Chondrocyte (in vitro differentiated cells): ENCODE measurements at places on chromosomes 4 and X. TPM values are rescaled to one million over a fixed set of nuclear protein-coding genes. Genes with fewer than 3 reads are reported as not detected.

DNA sequence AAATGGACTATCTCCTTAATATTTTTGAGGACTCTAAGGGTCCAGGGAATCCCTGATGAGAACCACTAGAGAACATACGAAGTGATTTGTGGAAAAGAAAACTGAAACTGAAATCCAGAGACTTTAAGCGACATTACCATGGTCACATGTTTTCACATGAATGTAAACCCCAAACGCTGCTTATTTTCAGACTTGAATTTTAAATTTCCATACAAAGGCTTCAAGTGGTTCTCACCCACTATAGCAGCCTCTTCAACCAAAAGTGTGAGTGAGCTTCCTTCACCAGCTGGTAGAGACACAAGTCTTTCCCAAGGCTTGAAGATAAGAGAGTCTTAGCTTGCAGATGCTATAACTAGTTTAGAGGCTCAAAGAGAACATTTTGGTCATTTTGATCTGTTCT lies 232.7 kb downstream of the MGST2 start:
- no peak for DNase-seq

GRCh38 chr4:165864271-165864670 lies 8.8 kb upstream of the TLL1 start:
- no peak for DNase-seq

DNA sequence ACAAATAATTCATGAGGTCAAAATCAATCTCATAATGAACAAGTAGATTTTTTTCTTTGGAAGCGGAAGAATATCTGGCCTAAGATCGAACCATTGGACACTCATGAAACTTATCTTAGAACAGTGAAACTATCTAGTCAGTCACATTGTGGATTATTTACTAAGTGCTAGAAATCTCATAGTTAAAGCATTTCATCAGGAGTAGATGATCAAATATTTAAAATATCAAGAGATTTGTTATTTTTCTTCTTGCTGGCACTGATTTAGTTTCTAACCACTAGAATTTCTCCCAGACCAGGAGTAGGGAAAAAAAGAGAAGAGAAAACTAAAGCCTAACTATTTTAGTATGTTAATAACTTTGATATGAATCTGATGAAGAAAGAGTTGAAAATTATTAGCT lies 105.5 kb downstream of the SHROOM3 start:
- DNase-seq = no peak

- no peak for DNase-seq
These were observed 29.0 kb upstream of the KDR start for GRCh38 chr4:55154290-55154880.

DNA sequence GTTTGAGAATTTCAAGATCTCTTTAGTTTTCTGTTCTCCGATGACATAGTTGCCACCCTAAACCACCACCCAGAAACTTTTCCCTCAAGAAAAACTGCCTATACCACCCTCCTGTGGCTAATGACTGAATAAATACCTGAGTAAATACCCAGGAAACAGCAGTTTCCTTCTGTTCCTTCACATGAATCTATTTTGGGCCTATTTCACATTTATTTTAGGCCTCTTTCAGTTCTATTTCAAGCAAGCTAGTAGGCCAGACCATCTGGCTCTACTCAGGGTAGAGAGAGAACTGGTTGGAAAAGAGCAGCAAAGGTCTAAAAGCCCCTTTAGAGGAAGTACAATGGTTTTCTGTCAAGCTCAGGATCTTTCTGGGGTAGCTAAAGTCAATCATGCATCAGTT lies 23.4 kb downstream of the ARHGEF9 start:
- DNase-seq = no peak

DNA sequence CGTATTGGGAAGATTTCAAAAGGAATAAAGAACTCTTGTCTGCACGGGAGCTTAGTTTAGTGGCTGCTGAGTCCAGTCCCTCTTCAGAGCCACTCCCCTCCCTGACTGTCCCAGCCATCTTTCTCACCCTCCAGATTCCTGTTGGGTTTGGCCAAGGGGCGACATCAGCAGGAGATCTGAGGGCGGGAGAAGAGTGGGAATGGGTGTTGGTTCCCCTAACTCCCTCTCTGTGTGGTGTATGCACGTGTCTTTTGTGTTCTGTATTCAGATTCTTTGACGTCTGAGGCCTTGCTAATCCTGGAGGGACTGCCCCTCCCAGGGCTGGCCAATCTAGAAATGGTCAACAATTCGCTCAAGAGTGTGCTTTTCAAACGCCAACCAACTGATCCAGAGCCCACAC lies 37.4 kb downstream of the CYTL1 start:
- DNase-seq = no peak

Gene RAI2
- 0.85 to 0.97 TPM (median 0.87 TPM) in 3 replicates for total RNA-seq

DNA sequence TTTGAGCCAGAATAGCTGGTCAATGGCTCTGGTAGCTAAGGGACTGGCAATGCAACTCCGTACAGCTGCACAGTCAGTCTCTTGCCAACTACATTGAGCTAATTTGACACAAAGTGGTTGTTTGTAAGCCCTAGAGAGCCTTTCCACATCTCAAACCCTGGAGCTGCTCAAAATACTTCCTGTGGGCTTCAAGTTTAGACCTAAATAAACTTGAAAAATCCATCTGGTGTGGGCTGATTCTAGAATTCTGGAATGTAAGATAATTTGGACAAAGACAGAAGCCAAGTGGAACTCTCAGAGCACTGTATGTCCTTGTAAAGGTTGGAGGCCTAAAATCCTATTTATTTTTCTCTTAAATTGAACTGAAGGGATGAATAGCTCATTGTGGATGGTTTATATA lies 380.8 kb downstream of the SPRY1 start:
- no peak for DNase-seq

Gene CLDN22
- not detected in 3 replicates for total RNA-seq

Gene SORBS2
- total RNA-seq = 41.8 to 105 TPM (median 104 TPM) in 3 replicates

- no peak for DNase-seq
These were observed 101.1 kb downstream of the ZDHHC15 start for GRCh38 chrX:75421688-75422230.

- DNase-seq = no peak
These were observed 27.5 kb upstream of the HERC5 start for GRCh38 chr4:88429401-88429800.

Gene SPANXD
- not detected in 3 replicates for total RNA-seq

DNA sequence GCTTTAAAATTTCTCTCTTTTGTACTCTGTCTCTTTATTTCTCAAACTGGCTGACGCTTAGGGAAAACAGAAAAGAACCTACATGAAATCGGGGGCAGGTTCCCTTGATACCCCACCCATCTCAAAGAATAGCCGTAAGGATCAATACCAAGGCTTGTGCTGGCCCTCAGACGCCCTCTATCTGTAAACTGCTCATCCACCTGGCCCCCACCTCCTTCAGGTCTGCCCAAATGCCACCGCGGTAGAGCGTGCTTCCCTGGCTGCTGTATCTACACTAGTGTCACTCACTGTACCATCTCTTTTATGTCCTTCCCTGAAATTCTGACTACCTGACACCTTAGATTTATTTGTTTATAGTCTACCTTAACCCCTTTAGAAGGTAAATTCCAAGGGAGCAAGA lies 62.8 kb downstream of the SMIM20 start:
- no peak for DNase-seq

Gene CENPVL2
- not detected in 3 replicates for total RNA-seq

Gene BEX4
- 40.2 to 46.1 TPM (median 45.3 TPM) in 3 replicates for total RNA-seq

DNA sequence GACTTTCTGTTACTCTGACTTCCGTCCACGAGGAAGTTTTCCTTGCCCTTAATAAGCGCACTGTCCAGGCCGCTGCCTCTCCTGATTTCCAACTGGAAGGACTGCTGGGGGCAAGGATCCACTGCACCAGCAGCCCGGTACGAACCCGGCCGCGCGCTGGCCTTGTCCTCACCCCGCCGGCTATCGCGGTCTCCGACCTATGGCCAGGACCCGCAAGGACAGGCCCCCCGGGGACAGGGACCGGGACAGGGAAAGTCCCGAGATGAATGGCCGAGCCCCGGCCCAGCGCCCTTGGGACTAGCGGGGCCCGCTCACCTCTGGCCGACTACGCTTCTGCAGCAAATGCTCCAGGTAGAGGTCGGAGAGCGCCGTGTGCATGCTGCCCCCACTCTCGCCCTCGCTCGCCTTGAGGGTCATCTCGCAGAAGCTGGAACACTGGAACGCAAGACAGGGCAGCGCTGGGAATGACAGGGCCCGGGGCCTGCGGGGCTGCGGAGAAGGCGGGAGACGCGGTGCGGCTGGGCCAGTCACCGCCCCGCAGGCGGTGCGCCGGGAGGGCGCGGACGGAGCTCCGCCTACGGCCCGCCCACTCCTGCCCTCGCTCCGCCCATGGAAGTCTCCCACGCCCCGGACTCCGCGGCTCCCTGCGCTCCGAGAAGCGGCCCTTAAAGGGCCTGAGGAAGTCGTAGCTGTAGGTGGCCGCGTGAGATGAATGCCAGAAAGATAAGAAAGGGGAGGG lies at the start of gene MPP1:
Gene MPP1, minus strand, starts transcription at position 529 of the 739 bp plus-strand sequence. Its CDS starts 112 bp downstream, at position 417.
- DNase-seq = no peak

GRCh38 chr4:172061204-172061603 lies 248.0 kb downstream of the GALNTL6 start:
- no peak for DNase-seq

DNA sequence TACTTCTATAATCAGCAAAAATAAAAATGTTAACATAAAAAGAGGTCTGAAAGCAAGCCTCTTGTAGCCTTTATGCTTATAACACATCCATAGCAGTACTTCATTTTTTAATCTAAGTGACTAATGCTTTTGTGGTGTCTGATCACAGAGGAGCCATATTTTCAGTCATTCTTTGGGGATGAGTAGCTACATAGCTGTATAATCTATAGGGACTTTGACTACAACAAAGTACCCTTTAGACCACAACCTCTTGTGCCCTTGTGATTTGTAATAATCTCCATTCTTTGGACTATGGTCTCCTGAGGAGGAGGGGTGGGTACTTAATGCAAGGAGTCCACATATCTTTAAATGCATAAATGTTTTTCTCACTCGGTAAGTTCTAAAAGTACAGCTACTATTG lies 9.6 kb downstream of the DRP2 start:
- DNase-seq = no peak

DNA sequence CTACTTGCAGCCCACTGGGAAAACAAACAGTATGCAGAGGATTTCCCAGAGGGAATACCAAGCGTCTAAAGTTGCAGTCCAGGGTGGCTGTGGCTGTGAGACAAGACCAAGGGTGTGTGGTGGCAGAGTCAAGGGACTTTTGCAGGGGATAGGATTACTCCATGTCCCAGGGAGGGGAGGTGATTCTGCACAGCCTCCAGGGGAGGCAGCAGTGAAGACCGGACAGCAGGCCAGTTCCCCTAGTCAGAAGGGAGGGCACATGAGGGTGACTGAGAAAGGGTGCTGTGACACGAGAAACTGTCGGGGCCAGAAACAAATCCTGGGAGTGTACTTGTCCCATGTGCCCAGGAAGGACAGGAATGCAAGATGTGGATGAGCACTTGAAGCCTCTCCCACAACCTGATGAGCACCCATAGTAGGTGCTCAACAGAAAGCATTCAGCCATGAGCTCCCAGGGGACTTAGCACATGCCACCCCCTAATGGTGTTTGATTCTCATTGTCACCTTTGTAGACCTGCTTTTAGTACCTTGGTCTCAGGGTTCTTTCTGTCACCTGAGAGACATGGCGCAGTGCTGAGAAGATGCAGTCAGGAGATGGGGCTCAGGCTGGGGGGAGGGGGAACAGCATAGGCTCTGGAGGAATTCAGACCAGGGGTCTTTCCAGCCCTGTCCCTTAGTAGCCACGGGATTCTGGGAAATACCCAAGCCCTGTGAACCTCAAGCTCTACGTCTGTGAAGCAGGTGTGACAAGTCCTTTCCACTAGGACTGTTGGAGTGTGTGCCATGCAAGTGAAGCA lies 18.1 kb upstream of the HSFX3 start:
- DNase-seq = no peak

Gene RBM47
- total RNA-seq = 0.12 to 0.26 TPM (median 0.12 TPM) in 3 replicates

Gene IL15
- 0.90 to 4.2 TPM (median 1.3 TPM) in 3 replicates for total RNA-seq

GRCh38 chrX:19742826-19743225 lies 144.6 kb downstream of the SH3KBP1 start:
- no peak for DNase-seq

Gene SMIM10
- total RNA-seq = 2.7 to 4.7 TPM (median 3.1 TPM) in 3 replicates

GRCh38 chr4:4311193-4311592 lies 21.1 kb downstream of the ZBTB49 start:
- no peak for DNase-seq

Gene ZNF827
- 23.8 to 40.9 TPM (median 27.6 TPM) in 3 replicates for total RNA-seq

DNA sequence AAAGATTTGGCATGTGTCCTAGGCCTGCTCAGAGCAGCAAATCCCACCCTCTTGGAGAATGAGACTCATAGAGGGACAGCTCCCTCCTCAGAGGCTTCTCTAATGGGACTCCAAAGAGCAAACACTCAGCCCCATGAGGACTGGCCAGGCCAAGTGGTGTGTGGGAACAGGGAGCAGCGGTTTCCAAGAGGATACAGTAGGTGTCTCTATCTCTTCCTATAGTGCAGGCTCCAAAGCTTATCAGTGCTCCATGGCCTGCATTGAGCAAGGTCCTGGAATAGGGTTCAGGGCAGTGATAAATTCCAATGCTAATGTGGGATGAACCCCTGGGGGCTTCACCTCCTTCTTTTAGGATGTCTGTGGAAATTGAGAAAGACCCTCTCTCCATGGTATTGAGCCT lies 15.7 kb upstream of the MAGEA10 start:
- DNase-seq = no peak

Gene LNX1
- 1.1 to 2.3 TPM (median 1.8 TPM) in 3 replicates for total RNA-seq

- no peak for DNase-seq
These were observed 56.1 kb downstream of the TSPAN5 start for GRCh38 chr4:98602270-98602669.

GRCh38 chr4:2963966-2964471 lies 648 bp downstream of the GRK4 start:
- no peak for DNase-seq

DNA sequence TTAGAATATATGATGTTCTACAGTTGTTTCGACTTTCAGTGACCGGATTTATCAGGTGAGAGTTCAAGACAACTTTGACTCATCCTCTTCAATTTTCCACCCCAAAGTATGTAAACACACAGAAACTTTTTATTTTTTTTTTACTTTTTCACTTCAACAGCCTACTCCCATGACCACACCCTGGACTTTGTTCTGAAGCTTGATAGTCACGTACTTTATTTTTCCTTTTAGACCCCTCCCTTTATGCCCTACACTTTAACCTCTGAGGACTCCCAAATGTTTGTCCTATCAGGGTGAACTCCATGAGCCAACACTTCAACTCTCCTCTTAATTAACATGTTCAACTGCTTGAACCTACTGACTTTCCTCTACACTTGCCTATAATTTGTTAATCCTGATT lies 2.5 kb upstream of the DDX60 start:
- no peak for DNase-seq

Gene ZNF718
- total RNA-seq = 3.1 to 7.1 TPM (median 3.2 TPM) in 3 replicates

Gene SGMS2
- total RNA-seq = 49.7 to 71.5 TPM (median 65.5 TPM) in 3 replicates

Gene IQCM
- total RNA-seq = not detected in 3 replicates

GRCh38 chr4:15653864-15654592 lies 1.1 kb downstream of the FBXL5 start:
- DNase-seq = no peak

GRCh38 chrX:8027827-8028226 lies 100.6 kb upstream of the PNPLA4 start:
- no peak for DNase-seq

Gene MSX1
- total RNA-seq = 4.4 to 4.8 TPM (median 4.4 TPM) in 3 replicates
